Fibroblast of lung (primary cell): ENCODE measurements at places on chromosomes 7 and 10. TPM values are rescaled to one million over a fixed set of nuclear protein-coding genes. Genes with fewer than 3 reads are reported as not detected.

- DNase-seq, result no peak
These were observed 56.9 kb upstream of the NPY start for GRCh38 chr7:24227068-24227467.

SH2D4B gene
- polyA plus RNA-seq, result not detected in 2 replicates

ACTL6B gene
- polyA plus RNA-seq, result not detected in 2 replicates

GIMAP7 gene
- not detected in 2 replicates for polyA plus RNA-seq

ZFYVE27 gene
- 7.7 and 8.3 TPM in 2 replicates for polyA plus RNA-seq

CLEC2L gene
- polyA plus RNA-seq, result not detected in 2 replicates
